HS-5 (cell line): ENCODE measurements at places on chromosomes 12 and 14.

GRCh38 chr12:96421014-96421413, 20.8 kb upstream of the CDK17 start:
- no peak for DNase-seq

DNA sequence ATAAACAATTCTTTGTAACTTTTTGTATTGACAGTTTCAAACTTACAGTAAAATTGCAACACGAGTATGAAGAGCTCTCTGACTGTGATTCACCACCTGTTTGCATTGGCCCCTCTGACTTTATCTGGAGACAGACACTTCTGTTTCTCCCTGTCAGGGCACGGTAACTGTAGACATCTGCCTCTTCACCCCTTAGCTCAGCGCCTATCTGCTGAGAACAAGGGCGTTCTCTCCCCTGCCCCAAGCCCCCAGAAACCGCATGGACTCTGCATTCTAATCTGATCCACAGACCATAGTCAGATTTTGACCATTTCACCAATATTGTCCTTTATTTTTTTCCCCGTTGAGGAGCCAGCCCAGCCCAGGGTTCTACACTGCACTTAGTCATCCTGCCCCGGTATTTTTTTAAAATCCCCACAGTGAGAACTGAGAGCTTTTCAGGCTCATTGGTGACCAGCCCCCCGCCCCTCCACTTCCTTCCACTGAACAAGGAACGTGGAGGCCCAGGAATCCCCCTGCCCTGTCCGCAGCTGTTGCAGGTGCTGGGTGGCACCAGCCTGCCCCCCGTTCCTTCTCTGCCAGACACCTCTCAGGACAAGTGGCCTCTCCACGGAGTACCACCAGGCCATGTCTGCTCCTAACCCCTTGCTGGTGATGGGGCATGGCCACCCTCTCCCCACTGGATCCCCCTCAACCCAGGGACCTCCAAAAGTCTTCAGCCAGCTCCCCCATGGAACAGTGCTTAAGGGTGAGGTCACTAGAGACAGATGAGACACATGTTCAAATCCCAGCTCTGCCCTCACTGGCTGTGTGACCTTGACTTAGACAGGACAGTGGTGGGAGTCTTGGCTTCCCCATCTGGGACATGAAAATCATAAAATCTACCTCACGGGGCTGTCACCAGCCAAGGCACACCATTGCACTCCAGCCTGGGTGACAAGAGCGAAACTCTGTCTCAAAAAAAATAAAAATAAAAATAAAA, 11.2 kb downstream of the RHOF start:
- no peak for DNase-seq

DNA sequence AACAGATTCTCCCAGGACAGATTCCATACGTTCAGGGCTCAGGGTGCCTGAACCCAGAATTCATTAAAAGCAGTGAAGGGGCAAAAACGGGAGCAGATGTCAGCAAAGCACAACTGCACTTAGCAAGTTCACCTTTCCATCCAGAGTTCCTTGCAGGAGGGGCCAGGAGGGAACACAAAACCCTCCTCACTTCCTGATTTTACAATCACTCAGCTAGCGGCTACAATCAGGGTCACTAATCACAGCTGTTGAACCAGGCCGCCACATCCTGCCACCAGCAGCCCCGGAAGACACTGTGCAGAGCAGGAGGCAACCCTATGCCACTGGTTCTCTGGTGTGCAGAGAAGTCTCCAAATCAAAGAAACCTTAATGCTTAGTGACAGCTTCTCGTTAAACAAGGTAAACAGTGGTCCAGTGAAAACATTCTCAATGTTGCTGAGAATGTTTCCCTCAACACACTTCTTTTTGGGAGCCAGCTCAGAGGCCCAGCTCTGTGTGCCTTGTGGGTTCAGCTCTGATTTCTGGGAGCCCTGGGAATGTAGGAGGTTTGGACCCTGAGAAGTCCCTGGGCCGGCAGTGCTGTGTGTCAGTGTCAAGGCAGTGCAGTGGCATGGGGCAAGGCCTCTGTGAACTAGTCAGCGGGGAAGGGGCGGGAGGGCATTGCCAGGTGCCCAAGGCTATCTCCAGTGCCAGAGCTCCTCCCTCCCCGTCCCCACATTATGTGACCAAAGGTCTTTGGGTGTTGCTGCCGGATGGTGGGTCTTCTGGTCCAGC, 54.5 kb downstream of the VCPKMT start:
- no peak for DNase-seq

- no peak for DNase-seq
Observed at GRCh38 chr12:57276935-57277563, 26.1 kb upstream of the STAC3 start.

GRCh38 chr14:60589442-60589841, 59.8 kb downstream of the SIX1 start:
- no peak for DNase-seq

- no peak for DNase-seq
Observed at GRCh38 chr12:104490186-104490585, 33.4 kb downstream of the CHST11 start.

DNA sequence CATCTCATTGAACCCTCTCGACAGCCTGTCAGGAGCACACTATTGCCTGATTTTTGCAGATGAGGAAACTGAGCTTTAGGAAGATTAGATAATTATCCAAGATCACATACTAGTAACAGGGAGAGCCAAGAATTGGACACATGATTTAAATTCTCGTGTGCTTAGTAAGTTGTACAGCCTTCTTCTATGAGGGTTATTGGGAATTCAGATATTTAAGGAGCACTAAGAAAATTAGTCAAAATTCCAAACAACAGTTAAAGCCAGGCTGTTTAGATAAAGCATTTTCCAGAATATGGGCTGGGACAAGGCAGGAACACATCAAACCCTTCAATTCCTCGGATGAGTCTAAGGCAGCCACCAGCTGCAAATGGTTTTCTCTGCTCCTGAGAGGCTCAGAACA, 148.8 kb downstream of the TMEM30B start:
- no peak for DNase-seq

GRCh38 chr12:30106204-30106965, 322.6 kb upstream of the TMTC1 start:
- DNase-seq, result no peak

- DNase-seq, result no peak
Observed at GRCh38 chr14:20476776-20477175, 7.6 kb downstream of the PNP start.

GRCh38 chr14:55911776-55912175, 206.4 kb upstream of the PELI2 start:
- DNase-seq, result no peak

- DNase-seq, result no peak
Observed at GRCh38 chr14:27072589-27072988, 474.8 kb upstream of the NOVA1 start.

- DNase-seq, result no peak
Observed at GRCh38 chr14:67971627-67972625, 152.3 kb downstream of the RAD51B start.
